ENCODE measurements at places on chromosomes 6 and 20.
A peak's percentile ranks its signal among the peaks of the same experiment; 100 is the strongest.

- no peak for DNase-seq
Measured at GRCh38 chr20:62555642-62556420, 80.0 kb upstream of the GATA5 start.

DNA sequence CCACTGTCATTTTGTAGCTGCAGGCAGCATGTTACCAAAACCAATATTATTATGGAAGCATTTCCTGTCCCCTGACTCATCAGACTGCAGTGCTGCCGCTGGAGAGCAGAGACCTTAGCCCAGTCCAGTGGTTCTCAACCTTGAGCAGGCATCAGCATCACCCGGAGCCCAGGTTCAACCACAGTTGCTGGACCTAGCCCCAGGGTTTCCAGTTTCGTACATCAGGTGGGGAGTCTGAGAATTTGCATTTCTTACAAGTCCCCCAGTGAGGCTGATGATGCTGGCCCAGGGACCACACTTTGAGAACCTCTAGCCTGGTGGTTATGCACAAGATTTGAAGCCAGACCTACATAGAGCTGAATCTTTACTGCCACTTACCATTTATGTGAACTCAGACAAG lies 47.3 kb downstream of the LY86 start:
- no peak for DNase-seq

GRCh38 chr6:1657116-1657770 lies 47.5 kb downstream of the FOXC1 start:
- no peak for DNase-seq

DNA sequence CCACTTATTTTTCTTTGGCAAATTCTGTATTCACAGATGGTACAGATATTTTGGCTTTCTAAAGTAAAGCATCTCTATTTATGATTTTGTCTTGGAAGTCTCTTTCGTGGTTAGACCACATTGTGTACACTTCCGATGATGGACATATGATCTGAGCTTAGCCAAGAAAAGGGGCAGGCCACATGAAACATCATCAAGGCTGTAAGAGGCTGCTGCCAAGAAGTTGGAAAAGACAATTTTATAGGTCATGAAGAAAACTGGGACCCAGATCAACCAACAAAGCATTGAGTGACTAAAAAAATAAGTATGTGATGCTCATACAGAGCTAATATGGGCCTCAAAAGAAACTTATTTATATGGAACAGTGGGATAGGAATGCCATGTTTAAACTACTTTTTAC lies 266.4 kb downstream of the HAO1 start:
- DNase-seq = peak; percentile 58

GRCh38 chr6:139126255-139126654 lies 8.6 kb upstream of the HECA start:
- peak; percentile 92 for DNase-seq

- DNase-seq = peak; percentile 64
Measured at GRCh38 chr20:51335329-51335841, 207.1 kb downstream of the NFATC2 start.

- DNase-seq = no peak
Measured at GRCh38 chr6:46366190-46366900, 124.9 kb downstream of the RCAN2 start.

- no peak for DNase-seq
Measured at GRCh38 chr6:106568530-106568929, 60.8 kb downstream of the RTN4IP1 start.

DNA sequence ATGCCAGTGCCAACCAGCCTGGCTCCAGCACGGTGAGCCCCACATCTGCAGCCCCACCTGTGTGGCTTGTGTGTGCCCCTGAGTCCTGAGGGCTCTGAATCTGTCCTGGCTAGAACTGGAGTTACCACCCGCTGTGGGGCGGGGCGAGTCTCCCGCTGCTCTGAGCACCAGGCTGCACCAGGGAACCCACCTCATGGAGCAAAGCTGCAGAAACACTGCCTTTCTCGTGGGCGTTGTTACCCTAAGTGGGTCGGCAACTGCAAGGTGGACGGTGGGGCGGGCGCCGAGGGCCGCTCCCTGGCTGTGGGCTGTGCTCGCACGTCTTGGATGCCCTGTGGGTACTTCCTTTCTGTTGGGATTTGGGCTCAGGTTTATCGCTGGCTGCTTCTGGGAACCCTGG lies 12.7 kb upstream of the ZBTB46 start:
- DNase-seq = no peak

GRCh38 chr20:38760978-38761377 lies 12.7 kb downstream of the ACTR5 start:
- no peak for DNase-seq

DNA sequence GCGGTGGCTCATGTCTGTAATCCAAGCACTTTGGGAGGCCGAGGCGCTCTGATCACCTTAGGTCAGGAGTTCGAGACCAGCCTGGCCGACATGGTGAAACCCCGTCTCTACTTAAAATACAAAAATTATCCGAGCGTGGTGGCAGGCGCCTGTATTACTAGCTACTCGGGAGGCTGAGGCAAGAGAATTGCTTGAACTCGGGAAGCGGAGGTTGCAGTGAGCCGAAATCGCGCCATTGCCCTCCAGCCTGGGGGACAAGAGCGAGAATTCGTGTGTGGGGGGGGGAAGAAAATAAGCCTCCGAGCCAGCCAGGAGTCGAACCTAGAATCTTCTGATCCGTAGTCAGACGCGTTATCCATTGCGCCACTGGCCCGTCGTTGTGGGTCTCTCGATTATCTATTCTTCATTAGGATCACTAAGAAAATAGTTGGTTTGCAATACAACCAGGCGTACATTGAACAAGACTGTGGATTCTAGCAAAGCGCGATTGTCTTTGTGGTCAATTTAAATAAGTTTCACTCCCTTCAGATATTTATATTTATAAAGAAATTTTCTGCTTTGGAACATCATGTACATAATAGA lies 33.9 kb upstream of the PRSS16 start:
- DNase-seq = no peak

DNA sequence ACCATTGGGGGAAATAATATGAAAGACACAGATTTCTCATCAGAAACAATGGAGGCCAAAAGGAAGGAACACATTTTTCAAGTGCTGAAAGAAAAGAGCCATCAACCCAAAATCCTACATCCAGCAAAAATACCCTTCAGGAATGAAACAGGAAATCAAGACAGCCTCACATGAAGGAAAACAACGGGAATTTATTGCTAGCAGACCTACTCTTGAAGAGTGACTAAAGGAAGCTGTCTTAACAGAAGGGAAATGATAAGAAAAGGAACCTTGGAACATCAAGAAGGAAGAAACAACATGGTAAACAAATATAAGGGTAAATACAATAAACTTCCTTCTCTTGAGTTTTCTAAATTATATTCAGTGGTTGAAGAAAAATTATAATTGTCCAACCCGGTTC lies 44.2 kb downstream of the RNF24 start:
- no peak for DNase-seq

GRCh38 chr6:2749969-2750600 lies 637 bp downstream of the MYLK4 start:
- DNase-seq = no peak

- DNase-seq = no peak
Measured at GRCh38 chr20:11948806-11949205, 31.1 kb downstream of the BTBD3 start.

DNA sequence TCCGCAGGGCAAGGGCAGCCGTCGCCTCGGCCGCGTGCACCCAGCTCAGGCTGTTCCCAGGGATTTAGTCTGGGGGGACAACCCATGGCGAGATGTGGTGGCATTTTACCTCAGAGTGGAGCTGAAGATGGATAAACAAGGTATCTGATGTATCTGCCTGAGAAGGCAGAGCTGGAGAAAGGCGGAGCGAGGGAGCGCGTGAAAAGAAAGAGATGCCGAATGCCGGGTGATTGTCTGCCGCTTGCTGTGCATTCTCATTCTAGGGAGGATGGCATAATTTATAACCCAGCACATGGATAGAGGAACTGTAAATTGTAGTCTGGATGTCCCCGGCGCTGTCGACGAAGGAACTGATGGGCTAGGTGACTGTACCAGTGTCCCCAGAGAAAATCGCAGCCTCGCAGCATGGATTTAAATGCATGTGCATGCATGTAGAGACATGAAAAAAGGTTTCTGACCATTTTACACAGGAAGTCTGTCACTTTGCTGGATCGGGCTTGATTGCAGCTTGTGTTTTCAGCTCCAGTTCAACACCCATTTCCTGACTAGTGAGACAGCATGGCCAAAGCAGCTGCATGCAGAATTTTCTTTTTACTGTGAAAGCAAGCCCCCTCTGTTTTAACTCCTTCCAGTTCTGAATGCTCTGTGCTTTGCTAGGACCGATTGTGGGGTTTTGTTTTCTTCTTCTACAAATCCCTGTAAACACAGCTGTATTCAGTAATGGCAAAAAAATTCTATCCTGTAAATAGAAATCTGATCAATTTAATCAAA lies 149.7 kb downstream of the PRL start:
- DNase-seq = no peak

- DNase-seq = no peak
Measured at GRCh38 chr6:87919416-87919815, 128.2 kb upstream of the SPACA1 start.

DNA sequence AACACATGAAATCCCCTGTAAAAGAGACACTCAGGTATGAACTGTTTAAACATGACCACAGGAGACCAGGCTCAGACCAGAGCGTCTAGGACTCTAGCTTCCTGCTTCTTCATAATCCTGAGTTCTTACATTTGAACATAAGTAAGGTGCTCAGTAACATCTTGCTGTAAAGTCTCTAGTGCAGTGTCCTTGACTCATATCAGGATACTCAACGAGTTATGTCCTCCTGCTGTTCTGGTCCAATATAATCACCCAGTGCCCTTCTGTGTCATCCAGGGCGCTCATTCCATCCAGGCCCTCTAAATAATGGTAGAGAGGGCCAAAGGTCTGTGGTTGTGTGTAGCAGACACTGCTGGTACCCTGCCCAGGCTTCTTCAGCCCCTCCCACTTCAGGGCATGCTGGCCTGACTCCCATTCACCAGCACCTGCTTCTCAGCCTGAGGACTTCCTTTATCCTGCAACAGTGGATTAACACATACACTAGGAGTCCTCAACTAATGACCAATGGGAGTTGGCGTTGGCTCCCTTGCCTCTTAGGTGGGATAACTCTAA lies 66.8 kb upstream of the MOCS1 start:
- DNase-seq = no peak

- DNase-seq = no peak
Measured at GRCh38 chr6:32086661-32087573, 22.2 kb downstream of the TNXB start.

GRCh38 chr6:135920689-135921088 lies 69.2 kb downstream of the PDE7B start:
- DNase-seq = no peak

DNA sequence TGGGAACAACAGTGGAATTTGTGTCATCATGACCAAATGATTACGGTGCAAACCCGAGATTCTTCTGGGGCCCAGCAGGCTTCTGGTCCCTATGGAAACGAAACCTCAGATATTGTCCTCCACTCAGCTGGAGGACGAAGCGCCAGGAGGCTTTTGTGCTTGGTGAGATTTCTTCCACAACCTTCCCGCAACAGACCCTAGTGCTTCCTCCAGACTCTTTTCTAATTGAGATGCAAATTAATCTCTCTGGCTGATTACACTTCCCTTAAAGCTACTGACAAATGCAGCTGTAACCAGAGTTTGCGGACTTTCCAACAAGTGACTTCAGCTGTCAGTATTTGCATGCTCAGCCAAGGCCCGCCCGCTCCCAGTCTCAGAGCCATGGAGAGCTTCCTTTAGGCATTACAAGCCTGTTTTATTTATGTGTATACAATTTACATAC lies 96.0 kb downstream of the INSM1 start:
- no peak for DNase-seq

DNA sequence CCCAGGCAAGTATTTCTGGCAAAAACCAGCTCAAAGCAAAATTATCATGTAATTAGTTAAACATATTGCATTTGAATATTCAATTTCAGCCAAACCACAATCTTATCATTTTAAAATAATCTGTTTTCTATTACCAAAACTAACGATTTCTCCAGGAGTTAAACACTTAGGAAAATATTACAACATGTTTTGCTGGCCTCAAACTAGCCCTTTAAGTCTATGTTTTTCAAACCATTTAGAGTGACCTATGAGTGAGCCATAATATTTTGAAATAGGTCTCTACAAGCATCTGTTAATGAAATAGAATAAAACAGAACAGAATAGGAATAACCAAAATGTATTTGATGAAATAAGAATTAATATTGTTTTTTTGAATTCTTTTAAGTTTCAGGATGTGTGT lies 370.9 kb downstream of the COL12A1 start:
- no peak for DNase-seq

DNA sequence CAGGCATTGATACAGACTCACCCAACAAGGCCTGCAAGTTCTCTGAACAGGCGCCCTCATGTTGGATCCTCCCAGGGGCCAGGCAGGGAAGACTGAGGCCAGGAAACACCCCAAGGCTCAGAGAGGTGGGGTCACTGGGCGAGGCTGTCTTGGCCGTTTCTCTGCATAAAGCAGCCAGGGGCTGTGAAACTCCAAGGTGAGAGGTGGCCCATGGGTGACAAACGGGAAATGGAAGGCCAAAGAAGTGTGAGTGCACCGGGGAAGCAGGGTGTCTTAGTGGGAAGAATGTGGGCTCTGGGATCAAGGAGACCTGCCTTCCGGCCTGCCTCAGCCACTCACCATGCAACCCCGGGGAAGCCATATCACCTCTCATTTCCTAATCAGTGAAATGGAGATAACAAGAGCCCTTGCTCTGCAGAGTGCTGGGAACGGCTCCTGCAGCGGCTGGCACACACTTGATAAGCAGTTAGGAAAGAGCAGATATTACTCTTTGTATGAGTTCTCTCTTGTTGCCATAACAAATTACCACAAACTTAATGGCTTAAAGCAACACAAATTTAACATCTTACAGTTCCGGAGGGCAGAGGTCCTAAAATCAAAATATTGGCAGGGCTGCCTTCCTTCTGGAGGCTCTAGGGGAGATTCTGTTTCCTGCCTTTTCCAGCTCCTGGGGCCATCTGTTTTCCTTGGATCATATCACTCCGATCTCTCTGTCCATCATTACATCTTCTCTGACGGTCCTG lies 168.6 kb downstream of the NFATC2 start:
- no peak for DNase-seq

DNA sequence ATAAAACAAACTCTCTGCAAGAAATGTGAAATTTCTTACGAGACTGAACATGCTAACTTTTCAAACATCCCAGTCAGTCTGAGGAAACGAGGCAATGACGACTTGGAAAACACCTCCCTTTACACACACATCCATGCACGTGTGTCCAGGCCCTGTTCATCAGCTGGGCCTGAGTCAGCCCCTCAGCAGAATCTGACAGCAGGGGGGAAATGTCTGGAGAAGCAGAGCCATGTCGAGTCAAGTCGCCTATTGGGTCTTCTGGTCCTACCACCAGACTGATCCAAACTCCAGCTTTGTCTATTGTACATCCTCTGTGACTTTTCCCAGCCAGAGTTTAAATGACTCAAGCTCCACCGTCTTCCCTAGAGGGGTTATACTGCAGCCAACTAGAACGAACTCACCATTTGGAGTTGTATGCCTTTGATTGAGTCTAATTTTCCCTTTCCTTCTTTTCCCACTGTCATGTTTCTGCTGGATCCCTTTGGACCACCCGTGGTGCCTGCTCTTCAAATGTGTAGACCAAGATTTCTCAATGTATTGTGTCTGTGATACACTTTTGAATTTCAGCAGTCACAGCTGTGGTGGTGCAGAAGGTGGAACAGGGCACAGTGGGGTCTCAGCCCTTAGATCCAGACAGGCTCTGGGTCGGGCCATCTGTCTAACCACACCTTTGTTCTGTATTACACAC lies 254.0 kb downstream of the CDC5L start:
- no peak for DNase-seq

GRCh38 chr6:722608-723007 lies 29.7 kb upstream of the EXOC2 start:
- DNase-seq = no peak

Measured in GM04503 (cell line).